Trophoblast cell (in vitro differentiated cells and primary cell): ENCODE measurements at places on chromosomes 7 and 10.

GRCh38 chr7:80450621-80451308 is 61.1 kb downstream of the GNAT3 start:
- no peaks in the 10 kb centered on the region for H3K27me3 ChIP-seq
- H3K36me3 ChIP-seq: no peaks in the 10 kb centered on the region
- H3K27ac ChIP-seq: no peak overlapping the region
- H3K4me3 ChIP-seq: no peak overlapping the region
- DNase-seq: no peak

GRCh38 chr7:79548727-79549126 is 95.3 kb upstream of the MAGI2 start:
- H3K27ac ChIP-seq: no peak overlapping the region
- no peaks in the 10 kb centered on the region for H3K36me3 ChIP-seq
- DNase-seq: no peak
- no peaks in the 10 kb centered on the region for H3K27me3 ChIP-seq

DNA sequence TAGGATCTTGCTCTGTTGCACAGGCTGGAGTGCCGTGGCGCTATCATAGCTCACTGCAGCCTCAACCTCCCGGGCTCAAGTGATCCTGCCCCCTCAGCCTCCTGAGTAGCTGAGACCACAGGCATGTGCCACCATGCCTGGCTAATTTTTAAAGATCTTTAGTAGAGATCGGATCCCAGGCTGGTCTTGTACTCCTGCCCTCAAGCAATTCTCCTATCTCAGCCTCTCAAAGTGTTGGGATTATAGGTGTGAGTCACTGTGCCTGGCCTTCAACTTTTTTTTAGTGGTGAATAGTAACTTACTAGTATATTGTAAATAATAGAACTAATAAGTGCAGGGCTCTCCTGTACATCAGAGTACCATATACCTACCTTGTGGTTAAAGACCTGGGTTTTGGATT is 52.1 kb upstream of the LMTK2 start:
- peak; percentile 86 for DNase-seq
- no peaks in the 10 kb centered on the region for H3K4me1 ChIP-seq
- no peak overlapping the region for H3K4me3 ChIP-seq
- H3K27me3 ChIP-seq: peaks cover 2% of the 10 kb centered on the region
- no peak overlapping the region for H3K27ac ChIP-seq

DNA sequence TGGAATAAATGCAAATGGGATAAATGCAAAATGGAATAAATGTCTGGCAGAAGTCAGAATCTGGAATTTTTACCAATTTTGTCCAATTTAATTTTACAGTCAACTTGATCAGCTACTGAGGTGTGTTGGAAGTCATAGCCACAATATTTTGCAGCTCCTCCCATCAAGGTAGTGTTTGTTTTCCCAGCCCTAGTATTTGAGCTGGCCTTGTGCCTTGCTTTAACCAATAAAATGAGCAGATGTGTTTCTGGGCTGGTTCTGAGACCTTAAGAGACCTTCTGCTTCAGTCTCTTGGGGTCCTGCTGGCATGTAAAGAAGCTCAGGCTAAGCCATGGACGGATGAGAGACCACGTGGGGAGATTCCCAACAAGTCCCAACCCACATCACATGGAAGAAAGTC is 42.7 kb upstream of the RSBN1L start:
- H3K27ac ChIP-seq: no peak overlapping the region
- H3K4me1 ChIP-seq: no peaks in the 10 kb centered on the region
- DNase-seq: no peak
- peaks cover 23% of the 10 kb centered on the region for H3K36me3 ChIP-seq
- H3K4me3 ChIP-seq: no peak overlapping the region

DNA sequence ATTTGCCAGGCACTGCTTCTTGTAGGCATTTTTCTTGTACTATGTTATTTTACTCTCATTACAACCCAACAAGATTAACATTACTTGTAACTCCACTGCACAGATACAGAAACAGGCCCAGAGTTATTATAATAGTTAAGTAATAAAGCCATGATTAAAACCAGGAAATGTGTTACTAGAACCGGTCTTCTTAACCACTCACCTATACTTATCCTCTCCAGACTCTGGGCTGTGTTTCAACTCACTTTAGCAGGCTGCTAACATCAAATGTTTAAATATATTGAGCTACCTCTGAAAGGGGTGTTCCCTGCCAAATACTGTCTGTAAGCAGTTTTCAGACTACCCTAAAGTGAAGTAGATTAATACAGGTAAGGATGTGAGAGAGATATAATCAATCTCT is 1227.8 kb downstream of the SORCS3 start:
- H3K27ac ChIP-seq: no peak overlapping the region
- no peaks in the 10 kb centered on the region for H3K27me3 ChIP-seq
- no peak for DNase-seq
- H3K4me1 ChIP-seq: no peaks in the 10 kb centered on the region
- H3K36me3 ChIP-seq: no peaks in the 10 kb centered on the region
- no peak overlapping the region for H3K4me3 ChIP-seq

DNA sequence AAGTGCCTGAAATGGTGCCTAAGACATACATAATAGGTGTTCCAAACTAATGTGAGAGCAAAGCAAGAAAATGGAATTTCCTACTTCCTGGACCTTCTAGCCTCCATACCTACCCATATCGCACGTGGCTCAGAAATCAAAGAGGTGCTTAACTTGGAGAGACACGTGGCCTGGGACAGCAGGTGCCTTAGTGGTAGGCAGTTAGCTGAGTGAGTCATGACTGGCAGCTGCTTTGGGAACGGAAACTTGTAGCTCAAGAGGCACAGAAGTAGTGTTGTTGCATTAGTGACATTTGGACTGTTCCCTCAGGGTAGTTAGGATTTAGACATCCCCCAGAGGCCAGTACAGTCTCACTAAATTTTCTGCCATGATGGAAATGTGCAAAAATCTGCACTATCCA is 12.0 kb upstream of the BMPER start:
- peak; percentile 76 for DNase-seq
- H3K4me1 ChIP-seq: peaks cover 4% of the 10 kb centered on the region
- no peak overlapping the region for H3K4me3 ChIP-seq
- H3K27me3 ChIP-seq: no peaks in the 10 kb centered on the region

- H3K36me3 ChIP-seq: no peaks in the 10 kb centered on the region
- no peak overlapping the region for H3K4me3 ChIP-seq
- peak overlapping the region; percentile 99 for H3K27ac ChIP-seq
- peaks cover 14% of the 10 kb centered on the region for H3K4me1 ChIP-seq
Observed at GRCh38 chr7:46291601-46292150, 370.6 kb upstream of the IGFBP3 start.

DNA sequence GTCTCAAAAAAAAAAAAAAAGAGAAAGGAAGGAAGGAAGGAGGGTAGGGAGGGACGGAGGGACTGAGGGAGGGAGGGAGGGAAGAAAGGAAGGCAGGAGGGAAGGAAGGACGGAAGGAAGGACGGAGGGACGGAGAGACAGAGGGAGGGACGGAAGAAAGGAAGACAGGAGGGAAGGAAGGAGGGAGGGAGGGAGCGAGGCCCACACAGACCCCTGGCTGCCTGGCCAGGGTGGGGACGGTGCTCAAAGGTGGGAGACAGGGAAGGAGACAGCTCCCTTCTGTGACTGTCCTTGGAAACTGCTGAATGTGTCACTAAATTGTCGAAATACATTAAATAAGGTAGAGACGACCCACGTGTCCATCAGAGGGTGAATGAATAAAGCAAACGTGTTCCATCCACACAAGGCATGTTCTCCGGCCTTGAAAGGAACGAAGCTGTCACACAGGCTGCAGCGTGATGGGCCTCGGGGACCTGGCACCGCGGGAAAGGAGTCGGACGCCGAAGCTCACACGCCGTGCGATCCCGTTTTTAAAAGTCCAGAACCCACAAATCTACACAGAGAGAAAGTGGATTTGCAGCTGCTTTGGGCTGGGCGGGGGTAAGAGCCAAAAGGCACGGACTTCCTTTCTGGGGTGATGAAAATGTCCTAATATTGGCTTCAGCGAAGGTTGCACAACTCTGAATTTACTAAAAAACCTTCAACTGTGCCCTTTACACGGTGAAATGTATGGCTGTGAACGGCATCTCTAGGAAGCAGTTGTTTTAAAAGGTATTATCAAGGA is 23.3 kb downstream of the ADAP1 start:
- no peak overlapping the region for H3K27ac ChIP-seq
- H3K4me1 ChIP-seq: no peaks in the 10 kb centered on the region
- DNase-seq: no peak
- H3K4me3 ChIP-seq: no peak overlapping the region
- H3K36me3 ChIP-seq: no peaks in the 10 kb centered on the region
- no peaks in the 10 kb centered on the region for H3K27me3 ChIP-seq

GRCh38 chr10:2921956-2922680 is 145.2 kb upstream of the PFKP start:
- H3K4me3 ChIP-seq: no peak overlapping the region
- H3K27me3 ChIP-seq: no peaks in the 10 kb centered on the region
- H3K4me1 ChIP-seq: no peaks in the 10 kb centered on the region
- peak; percentile 19 for DNase-seq

DNA sequence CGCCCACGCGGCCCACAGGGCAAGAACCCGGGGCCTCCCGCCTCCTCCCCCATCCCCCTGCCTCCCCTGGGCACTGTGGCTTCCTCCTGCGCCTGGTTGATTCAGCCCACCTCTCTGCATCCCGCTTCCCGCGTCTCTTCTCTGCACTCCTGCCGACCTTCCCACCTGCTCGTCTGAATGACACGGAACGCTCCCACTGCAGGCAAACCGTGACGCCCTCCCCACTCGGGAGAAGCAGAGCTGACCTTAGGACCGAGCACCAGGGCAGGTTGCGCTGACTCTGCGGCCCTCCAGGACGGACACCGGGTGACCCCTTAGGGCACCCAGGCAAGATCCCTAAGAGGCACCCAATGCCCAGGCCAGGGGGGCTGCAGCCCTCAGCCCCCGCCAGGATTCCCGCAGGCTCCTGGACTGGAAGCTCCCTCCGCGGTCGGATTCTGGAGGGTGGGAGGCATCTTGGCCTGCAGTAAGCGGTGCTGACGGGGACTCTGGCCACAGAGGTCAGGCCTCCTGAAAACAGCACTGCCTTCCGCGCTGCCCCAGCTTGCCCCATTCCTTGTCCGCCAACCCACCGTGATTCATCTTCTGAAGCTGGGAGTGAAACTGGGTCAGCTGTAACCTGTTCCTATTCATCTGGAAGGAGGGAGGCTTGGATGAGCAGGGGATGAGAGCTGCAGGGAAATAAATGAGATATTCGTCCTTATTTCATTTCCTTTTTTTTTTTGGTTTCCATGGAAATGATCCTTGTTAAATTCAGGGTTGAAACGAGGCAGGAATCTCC is 990 bp downstream of the CALML3 start:
- no peak overlapping the region for H3K27ac ChIP-seq
- no peak overlapping the region for H3K4me3 ChIP-seq
- H3K27me3 ChIP-seq: no peaks in the 10 kb centered on the region
- H3K4me1 ChIP-seq: peaks cover 14% of the 10 kb centered on the region
- no peak for DNase-seq
- no peaks in the 10 kb centered on the region for H3K36me3 ChIP-seq

- H3K27me3 ChIP-seq: no peaks in the 10 kb centered on the region
- DNase-seq: no peak
- no peak overlapping the region for H3K27ac ChIP-seq
- peaks cover 4% of the 10 kb centered on the region for H3K4me1 ChIP-seq
Observed at GRCh38 chr7:74300926-74301325, 11.7 kb downstream of the CLIP2 start.

DNA sequence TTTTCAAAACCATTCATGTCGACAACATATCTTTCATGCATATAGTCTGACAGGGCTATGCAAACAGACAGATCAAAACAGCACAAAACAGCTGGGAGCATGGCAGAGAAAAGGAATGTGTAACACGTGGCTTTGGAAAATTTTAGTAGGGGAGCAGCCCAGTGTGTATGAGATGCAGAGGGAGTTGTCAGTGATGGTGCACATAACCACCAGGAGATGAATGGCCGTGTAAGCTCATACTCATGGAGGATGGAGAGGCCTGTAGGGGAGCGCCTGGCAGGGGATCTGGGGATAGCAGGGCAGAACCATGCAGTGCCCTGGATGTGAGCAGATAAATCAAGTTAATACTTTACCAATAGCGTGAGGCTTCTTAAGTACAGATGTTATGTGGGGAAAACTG is 45.7 kb downstream of the RHOBTB1 start:
- peak; percentile 10 for DNase-seq
- H3K27me3 ChIP-seq: no peaks in the 10 kb centered on the region
- no peak overlapping the region for H3K4me3 ChIP-seq
- H3K36me3 ChIP-seq: peaks cover 4% of the 10 kb centered on the region
- H3K27ac ChIP-seq: no peak overlapping the region

- H3K4me1 ChIP-seq: peaks cover 10% of the 10 kb centered on the region
- H3K27ac ChIP-seq: no peak overlapping the region
- no peaks in the 10 kb centered on the region for H3K36me3 ChIP-seq
- no peak overlapping the region for H3K4me3 ChIP-seq
- no peaks in the 10 kb centered on the region for H3K27me3 ChIP-seq
Observed at GRCh38 chr10:128630787-128631252, 504.6 kb upstream of the MKI67 start.

GRCh38 chr10:69239816-69240434 is 19.8 kb downstream of the HKDC1 start:
- no peak for DNase-seq
- no peaks in the 10 kb centered on the region for H3K4me1 ChIP-seq
- no peak overlapping the region for H3K4me3 ChIP-seq
- no peaks in the 10 kb centered on the region for H3K27me3 ChIP-seq
- no peaks in the 10 kb centered on the region for H3K36me3 ChIP-seq

DNA sequence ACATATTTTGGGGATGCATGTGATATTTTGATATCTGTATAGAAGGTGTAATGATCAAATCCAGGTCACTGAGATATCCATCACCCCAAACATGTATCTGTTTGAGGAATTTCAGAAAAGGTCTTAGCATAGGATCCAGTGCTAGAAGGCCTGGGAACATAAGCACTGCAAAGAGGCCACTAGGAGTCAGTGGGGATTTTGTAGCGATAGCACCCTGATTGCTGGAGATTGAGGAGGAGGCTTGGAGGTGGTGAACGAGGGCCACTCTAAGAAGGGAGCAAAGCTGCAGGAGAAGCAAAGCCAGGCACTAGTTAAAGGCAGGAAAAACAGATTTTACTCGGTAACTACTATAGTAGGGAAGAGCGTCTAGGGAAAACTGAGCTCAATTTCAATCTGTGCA is 324.0 kb downstream of the LHFPL3 start:
- H3K4me1 ChIP-seq: no peaks in the 10 kb centered on the region
- H3K36me3 ChIP-seq: no peaks in the 10 kb centered on the region
- H3K27me3 ChIP-seq: no peaks in the 10 kb centered on the region
- no peak overlapping the region for H3K27ac ChIP-seq
- H3K4me3 ChIP-seq: no peak overlapping the region

- H3K36me3 ChIP-seq: no peaks in the 10 kb centered on the region
- H3K27ac ChIP-seq: no peak overlapping the region
- no peaks in the 10 kb centered on the region for H3K27me3 ChIP-seq
- no peak for DNase-seq
- no peaks in the 10 kb centered on the region for H3K4me1 ChIP-seq
Observed at GRCh38 chr10:5607594-5607993, 58.8 kb downstream of the ASB13 start.

GRCh38 chr7:19113855-19114550 is 3.4 kb downstream of the TWIST1 start:
- H3K27me3 ChIP-seq: peaks cover 41% of the 10 kb centered on the region
- DNase-seq: no peak
- no peaks in the 10 kb centered on the region for H3K36me3 ChIP-seq
